ENCODE measurements at places on chromosomes 5 and 9.

DNA sequence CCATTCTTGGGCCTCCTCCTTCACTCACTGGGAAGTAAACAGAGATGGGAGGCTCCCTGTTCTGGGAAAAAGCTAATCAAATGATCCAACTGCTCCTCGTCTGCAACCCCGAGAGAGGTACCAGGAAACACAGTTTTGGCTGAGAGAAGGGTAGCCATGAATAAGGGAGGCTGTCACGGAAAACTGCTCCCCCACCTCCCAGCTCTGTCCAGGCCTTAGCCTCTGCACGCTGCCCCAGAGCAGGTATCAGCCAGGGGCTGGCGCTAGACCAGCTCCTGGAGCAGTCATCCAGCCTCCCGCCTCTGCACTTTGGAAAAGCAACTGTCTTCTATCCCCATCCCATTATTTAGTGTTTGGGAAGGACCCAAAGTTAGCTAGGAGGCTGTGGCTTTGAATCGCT lies 266.1 kb downstream of the NDUFS4 start:
- DNase-seq = no peak

DNA sequence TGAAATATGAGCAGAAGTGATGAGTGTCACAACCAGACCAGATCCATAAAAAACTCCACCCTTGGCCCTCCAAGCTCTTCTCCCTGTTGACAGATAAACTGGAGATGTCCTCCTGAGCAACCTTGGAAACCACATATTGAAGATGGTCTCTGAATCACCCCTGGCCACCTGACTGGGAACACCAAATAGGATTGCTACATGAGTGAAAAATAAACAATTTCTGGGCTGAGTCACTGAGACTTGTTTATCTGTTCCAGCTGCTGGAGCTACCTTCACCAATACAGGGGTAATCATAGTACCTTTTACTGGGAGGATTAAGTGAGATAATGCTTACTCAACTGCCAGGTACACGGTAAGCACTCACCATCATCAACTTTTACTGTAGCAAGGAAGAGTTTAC lies 53.3 kb downstream of the PCA3 start:
- DNase-seq = no peak

GRCh38 chr9:94929369-94929756 lies 202.9 kb downstream of the AOPEP start:
- no peak for DNase-seq

DNA sequence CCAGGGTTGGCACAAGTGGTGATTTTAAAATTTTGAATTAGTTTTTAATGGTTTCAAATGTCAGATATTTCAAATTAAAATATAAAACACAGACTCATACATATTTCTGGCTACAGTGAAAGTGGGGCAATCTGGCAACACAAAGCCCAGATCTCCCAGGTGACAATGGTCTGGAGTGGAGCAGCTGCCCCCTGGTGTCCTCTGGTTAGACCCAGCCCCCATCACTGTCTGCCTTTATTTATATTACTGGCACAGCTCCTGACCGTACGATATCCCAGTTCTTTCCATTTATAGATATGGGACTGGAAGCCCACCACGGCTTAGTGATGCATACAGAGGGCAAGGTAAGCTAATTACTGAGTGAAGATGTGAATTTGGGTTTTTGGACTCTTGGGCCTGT lies 37.3 kb downstream of the MACIR start:
- DNase-seq = no peak

- no peak for DNase-seq
These were observed 6.9 kb downstream of the CCL19 start for GRCh38 chr9:34684145-34684544.

DNA sequence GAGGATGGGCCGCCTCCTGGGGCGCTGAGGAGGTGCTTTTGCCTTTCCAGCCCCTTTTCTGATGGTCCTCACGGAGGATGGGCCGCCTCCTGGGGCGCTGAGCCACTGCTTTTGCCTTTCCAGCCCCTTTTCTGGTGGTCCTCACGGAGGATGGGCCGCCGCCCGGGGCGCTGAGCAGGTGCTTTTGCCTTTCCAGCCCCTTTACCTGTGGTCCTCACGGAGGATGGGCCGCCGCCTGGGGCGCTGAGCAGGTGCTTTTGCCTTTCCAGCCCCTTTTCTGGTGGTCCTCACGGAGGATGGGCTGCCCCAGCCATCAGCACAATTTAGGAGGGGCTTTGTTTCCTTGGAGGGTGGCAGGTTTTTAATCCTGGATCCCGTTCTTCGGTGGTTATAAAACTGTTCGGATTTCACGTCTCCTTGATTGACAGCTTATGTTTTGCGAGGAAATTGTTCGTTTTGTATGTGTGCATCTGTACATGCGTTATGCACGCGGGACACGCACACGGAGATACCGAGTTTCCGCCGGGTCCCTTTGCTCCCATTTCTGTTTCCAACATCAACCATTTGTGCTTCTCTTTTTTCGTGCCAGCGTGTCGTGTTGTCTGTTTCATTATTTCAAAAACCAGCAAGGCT lies 34.7 kb upstream of the SLC9A3 start:
- no peak for DNase-seq

Measured in midbrain (tissue), 1 donor.